ENCODE measurements at places on chromosomes 2 and 18. TPM values are rescaled to one million over a fixed set of nuclear protein-coding genes. Genes with fewer than 3 reads are reported as not detected.

The KIAA1328 gene
- total RNA-seq: 28.4 TPM

The LTBP1 gene
- 29.4 TPM for total RNA-seq

The CTDSP1 gene
- total RNA-seq: 143 TPM

The GREB1L gene
- 5.1 TPM for total RNA-seq

The LAMA3 gene
- total RNA-seq: 46.3 TPM

Data from tibial nerve (tissue), 4 donors.